ENCODE measurements at places on chromosomes 6 and 20.

DNA sequence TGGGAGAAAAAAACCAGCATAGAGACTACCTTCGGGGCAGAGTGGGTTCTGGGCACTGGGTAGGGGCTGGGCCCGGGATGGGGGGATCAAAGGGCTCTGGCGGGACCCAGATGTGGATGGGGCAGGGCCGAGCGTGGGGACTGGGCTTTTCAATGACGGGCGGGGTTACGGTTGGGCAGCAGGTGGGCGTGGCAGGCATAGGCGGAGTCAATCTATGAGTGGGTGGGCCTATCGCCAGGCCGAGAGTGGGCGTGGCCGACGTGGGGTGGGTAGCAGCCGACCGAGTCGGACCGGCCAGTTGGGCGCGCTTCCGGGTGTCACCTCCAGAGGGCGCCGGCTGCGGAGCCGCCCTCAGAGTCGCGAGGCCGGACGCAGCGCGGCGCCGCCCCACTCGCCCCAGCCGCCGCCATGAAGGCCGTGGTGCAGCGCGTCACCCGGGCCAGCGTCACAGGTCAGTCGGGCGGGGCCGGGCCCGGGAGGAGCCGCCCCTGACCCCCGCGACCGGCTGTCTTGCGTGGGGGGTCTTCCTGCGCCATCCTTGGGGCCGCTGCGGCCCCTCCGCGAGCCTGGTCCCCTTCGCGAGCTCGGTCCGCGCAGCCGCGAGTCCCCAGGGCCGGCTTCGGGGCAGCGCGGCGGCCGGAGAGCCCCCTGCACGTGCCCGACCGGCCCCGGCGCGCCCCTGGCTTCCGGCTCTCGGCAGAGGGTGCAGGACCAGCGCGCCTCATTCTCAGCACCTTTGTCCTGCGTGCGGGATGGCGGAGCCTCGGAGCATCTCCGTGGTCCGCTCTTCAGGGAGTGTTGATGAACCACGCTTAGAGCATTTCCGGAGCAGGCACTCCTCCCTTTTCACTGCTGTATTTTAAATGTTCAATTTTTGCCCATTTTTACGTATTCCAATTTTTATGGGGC lies at the start of gene DTD1:
TSS of gene DTD1 (plus strand) at position 390 of the 909 bp plus-strand sequence. CDS start at position 409, 19 bp downstream.
- peaks cover 8% of the 10 kb centered on the region for H3K4me1 ChIP-seq
- no peaks in the 10 kb centered on the region for H3K36me3 ChIP-seq

GRCh38 chr6:10555625-10556309 lies 34.6 kb downstream of the GCNT2 start:
- peaks cover 3% of the 10 kb centered on the region for H3K27me3 ChIP-seq
- peaks cover 17% of the 10 kb centered on the region for H3K4me1 ChIP-seq
- no peaks in the 10 kb centered on the region for H3K36me3 ChIP-seq
- peak overlapping the region; percentile 76 for H3K27ac ChIP-seq
- peak; percentile 78 for DNase-seq
- peak overlapping the region; percentile 36 for H3K4me3 ChIP-seq

DNA sequence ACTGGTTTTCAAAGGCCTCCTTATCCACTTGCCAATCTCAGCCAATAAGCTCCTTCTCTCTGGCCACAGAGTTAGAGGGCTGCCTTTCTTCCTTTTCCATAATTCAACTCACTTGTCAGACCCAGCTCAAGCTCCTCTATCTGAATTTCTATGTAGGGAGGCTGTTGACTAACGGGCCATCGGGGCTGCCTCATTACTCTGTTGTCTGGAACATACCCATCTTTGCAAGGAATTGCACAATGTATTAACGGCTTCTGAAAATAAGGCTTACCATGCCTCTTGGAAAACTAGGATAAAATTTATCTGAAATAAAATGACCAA lies 28.5 kb upstream of the KIF6 start:
- H3K27me3 ChIP-seq: no peaks in the 10 kb centered on the region
- no peaks in the 10 kb centered on the region for H3K36me3 ChIP-seq
- DNase-seq: no peak
- no peak overlapping the region for H3K4me3 ChIP-seq
- peak overlapping the region; percentile 40 for H3K27ac ChIP-seq
- peaks cover 20% of the 10 kb centered on the region for H3K4me1 ChIP-seq

- H3K36me3 ChIP-seq: no peaks in the 10 kb centered on the region
- H3K27me3 ChIP-seq: no peaks in the 10 kb centered on the region
- no peak overlapping the region for H3K4me3 ChIP-seq
- no peak overlapping the region for H3K27ac ChIP-seq
- no peak for DNase-seq
Measured at GRCh38 chr20:49785852-49786175, 26.8 kb upstream of the SLC9A8 start.

DNA sequence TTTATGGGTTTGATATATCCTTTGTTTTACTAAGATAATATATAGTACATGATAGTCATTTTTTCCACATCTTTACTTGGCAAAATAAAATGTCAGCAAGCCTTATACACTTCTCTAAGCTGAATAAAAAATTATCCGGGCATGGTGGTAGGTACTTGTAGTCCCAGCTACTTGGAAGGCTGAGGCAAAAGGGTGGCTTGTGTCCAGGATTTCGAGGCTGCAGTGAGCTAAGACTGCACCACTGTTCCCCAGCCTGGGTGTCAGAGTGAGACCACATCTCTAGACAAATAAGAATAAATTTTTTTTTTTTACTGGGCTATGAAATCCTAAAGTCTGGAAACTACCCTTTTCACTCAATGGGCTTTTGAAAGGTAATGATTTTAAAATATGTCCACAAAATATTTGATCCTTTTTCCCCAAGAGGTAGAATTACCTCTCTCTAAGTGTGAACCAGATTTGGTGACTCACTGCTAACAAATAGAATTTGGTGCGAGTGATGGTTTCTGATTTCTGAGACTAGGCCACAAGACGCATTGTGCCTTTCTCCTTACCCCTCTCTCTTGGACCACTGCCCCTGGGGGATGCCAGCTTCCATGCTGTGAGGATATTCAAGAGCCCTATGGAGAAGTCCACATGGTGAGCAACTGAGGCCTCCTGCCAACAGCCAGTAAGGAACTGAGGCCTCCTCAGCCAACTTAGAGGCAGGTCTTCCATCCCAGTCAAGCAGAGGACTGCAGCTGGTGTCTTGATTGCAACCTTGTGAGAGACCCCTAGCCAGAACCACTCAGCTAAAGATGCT lies 84.2 kb upstream of the ZNFX1 start:
- DNase-seq: no peak
- no peaks in the 10 kb centered on the region for H3K4me1 ChIP-seq
- H3K36me3 ChIP-seq: no peaks in the 10 kb centered on the region
- no peaks in the 10 kb centered on the region for H3K27me3 ChIP-seq
- H3K4me3 ChIP-seq: no peak overlapping the region
- no peak overlapping the region for H3K27ac ChIP-seq

- H3K4me1 ChIP-seq: peaks cover 27% of the 10 kb centered on the region
- peak; percentile 62 for DNase-seq
- no peaks in the 10 kb centered on the region for H3K36me3 ChIP-seq
- H3K4me3 ChIP-seq: peak within 1 kb of the TSS; percentile 45
- H3K27ac ChIP-seq: no peak within 1 kb of the TSS
Measured at GRCh38 chr20:56628873-56629463, at the start of gene TFAP2C. TFAP2C (plus strand) TSS chr20:56629306; CDS start chr20:56629545, 239 bp downstream.
